ENCODE measurements at places on chromosomes 16 and 17.

GRCh38 chr16:54812229-54812628 lies 118.4 kb upstream of the IRX5 start:
- no peak for DNase-seq

- DNase-seq: no peak
These were observed 17.2 kb downstream of the RSL1D1 start for GRCh38 chr16:11833951-11834695.

GRCh38 chr16:87085441-87085840 lies 231.8 kb downstream of the C16orf95 start:
- no peak for DNase-seq

GRCh38 chr17:76132574-76133338 lies 8.3 kb downstream of the FOXJ1 start:
- no peak for DNase-seq

DNA sequence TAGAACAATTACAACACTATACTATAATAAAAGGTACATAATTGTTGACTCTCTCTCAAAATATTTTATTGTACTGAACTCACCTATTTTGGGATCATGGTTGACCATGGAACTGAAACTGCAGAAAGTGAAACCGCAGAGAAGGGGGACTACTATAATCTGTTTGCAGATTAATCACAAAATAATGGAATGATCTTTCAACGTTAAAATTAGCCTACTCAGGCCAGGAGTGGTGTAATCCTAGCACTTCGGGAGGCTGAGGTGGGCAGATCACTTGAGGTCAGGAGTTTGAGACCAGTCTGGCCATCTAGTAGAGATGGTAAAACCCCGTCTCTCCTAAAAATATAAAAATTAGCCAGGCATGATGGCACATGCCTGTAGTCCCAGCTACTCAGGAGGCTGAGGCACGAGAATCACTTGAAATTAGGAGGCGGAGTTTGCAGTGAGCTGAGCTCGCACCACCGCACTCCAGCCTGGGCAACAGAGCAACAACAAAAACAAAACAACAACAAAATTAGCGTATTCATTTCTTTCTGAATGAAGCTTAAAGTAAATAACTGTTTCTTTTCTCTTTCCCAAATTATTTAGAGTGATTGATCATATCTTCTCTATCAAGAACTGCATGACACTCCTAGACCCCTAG lies 45.6 kb downstream of the IKZF3 start:
- DNase-seq: peak; percentile 68

GRCh38 chr16:87534030-87534653 lies 41.3 kb upstream of the ZCCHC14 start:
- no peak for DNase-seq

- DNase-seq: peak; percentile 88
These were observed at the start of gene IL32 for GRCh38 chr16:3065069-3065741. IL32 (plus strand) TSS chr16:3065640; CDS start chr16:3065812, 172 bp downstream.

- no peak for DNase-seq
These were observed 82.8 kb downstream of the PLCG2 start for GRCh38 chr16:81861915-81862314.

DNA sequence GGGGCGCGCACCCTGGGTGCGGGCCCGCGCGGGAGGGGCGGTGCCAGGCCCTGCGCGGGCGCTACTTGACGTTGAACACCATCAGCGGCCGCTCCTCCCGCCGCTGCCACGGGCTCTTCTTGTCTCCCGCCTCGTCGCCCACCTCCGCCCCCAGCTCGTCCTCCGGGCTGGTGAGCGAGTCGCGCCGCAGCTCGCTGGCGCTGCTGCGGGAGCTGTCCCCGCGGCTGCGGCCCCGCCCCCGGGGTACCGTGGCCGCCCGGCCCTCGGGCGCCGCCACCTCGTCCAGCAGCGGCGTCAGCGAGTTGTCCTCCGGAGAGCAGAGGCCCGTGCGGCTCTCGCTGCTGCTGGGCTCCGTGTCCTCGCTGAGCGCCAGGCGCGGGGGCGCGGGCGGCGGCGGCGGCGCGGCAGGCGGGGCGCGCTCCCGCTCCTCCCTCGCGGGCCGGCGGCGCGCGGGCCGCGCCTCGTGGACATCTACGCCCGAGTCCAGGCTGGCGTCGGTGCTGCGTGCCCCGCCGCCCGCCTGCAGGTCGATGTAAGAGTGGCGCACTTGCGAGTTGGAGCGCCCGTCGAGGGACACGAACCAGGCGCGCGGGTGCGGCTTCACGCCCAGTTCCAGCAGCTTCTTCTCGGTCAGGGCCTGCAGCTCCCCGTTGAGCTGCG lies 8.7 kb downstream of the GRN start:
- peak; percentile 30 for DNase-seq

- DNase-seq: no peak
These were observed 8.3 kb upstream of the LPCAT2 start for GRCh38 chr16:55500530-55501011.

GRCh38 chr16:3645504-3646347 lies 8.8 kb upstream of the DNASE1 start:
- DNase-seq: no peak

- DNase-seq: no peak
These were observed 15.9 kb downstream of the PEMT start for GRCh38 chr17:17575360-17576251.

GRCh38 chr16:53501216-53501859 lies 1.7 kb downstream of the AKTIP start:
- DNase-seq: no peak

GRCh38 chr17:44518032-44518431 lies 14.8 kb upstream of the GPATCH8 start:
- no peak for DNase-seq

DNA sequence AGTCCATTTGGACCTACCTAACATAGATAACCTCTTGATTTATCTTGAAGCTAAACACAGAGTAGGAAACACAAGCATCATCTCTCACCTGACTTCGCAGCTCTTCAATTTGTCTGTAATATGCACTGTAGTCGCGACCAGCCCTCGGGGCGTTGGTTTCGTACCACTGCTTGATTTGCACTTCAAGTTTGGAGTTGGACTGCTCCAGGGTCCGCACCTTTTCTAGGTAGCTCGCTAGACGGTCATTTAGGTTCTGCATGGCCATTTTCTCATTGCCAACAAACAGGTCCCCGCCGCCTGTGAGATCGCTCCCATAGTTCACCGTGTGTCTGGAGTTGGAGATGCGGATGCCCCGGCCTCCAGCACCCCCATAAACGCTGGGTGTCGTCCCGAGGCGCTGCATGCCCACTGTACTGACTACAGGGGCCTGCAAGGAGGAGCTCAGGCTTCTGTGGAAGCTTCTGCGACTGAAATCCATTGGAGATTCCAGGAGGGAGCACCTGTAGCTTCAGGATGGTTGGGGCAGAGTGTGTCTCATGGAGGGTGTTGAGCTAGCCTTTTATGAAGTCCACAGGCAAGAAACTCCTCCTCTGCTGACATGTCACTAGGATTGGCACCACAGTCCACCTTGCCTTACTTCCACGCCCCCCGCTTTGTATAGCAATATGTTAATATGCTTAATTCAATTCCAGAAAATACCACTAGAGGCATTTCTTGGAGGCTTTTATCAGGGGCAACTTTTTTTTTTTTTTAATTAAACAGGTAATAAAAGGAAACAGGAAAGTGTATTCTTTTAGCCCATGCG lies at the start of gene KRT20:
TSS of gene KRT20 (minus strand) at position 535 of the 805 bp plus-strand sequence. CDS start at position 478, 57 bp downstream.
- no peak for DNase-seq

DNA sequence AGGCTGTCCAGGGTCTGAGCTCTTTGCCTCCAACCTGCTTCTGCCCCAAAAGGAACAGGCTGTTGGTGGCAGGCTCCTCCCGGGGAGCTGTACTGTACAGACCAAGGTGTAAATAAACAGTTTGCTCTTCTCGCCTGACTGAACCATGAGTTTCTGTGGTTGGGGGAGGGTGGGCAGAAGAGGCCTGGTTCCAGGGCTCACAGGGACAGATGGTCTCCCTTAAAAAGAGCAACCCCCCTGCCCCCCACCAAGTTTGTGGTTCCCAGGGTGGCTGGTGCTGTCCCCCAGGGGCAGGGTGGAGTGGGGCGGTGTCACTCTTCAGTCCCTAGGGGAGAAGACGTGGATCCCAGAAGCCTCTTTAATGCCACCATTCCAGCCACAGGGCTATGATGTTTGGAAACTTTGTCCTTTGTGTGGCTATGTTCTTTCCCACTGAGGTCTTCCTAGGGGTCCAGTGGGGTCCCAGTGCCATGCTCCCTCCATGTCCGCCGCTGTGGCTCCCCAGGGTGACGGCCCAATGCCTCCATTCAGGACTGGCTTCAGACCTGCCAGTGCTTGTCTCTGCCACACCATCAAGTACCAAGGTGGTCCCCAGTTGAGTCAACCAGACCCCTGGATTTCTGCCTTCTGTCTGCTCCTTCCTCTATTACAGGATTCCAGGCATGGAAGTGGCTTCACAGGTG lies 146.7 kb downstream of the RAB11FIP4 start:
- no peak for DNase-seq

DNA sequence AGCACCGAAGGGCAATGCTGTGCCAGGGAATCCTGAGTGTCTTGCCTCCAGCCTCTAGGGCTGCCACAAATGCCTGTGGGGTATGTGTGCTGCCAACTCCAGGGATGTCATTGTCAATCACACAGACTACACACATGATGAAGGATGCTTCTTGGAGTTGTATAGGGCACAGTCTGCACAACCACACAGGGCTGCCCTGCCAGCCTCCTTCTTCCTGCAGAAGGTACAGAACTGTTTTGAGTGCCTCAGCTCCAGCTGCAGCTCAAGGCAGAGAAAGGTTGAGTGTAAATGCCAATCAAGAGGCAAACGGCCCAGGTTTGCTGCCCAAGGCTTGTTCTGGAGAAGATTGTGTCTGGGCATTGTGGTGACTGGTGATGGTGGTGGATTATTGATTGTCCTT lies 15.6 kb downstream of the SCNN1B start:
- no peak for DNase-seq

DNA sequence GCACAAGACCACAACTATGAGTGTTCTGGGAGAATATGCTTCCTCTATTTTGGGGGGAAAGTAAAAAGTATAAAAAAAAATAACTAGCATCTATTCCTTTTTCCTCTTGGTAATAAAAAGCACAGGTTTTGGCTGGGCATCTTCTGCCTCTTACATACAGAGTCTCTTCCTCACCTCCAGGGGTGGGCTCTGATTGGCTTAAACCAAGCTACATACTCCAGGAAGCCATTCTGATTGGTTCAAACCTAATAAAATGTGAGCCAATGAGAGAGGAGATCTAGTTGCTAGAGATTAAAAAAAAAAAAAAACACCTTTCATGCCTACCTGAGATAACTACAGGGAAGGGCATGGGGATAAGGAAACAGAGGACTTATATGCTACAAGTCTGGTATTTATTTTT lies 365.9 kb upstream of the ERCC4 start:
- no peak for DNase-seq

DNA sequence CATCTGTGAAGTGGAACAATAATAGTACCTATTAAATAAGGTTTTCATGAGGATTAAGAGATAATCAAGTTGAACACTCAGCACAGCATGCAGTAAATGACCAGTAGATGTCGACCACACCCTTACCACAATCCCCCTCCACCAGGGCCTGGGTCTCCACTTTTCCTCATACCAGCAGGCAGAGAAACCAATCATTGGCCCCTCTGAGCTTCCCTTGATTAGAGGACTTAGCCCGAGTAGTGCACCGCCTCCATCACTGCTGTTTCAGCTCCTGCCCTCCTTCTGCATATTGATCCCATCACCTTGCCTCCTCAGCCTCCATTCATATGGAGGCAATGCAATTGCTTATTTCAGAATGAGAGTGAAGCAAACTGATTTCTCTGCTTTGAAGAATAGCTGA lies 96.5 kb upstream of the CDH11 start:
- DNase-seq: no peak

DNA sequence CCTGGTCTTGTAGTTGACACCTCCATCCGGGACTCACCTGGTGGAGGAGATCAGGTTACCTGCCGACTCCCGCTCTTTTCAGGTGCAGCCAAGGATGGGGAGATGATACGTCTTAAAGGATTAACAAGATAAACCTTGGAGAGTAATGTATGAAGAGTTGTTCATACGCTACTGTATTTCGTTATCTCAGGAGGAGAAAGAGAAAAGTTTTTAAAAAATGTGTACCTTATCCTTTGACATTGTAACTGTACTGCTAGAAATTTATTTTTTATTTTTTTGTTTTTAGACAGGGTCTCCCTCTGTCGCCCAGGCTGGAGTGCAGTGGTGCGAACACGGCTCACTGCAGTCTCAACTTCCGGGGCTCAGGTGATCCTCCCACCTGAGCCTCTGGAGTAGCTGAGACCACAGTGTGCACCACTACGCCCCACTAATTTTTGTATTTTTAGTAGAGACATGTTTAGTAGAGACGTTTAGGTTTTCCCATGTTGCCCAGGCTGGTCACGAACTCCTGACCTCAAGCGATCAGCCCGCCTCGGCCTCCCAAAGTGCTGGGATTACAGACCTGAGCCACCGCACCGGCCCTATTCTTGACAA lies 764 bp upstream of the SMURF2 start:
- DNase-seq: no peak

DNA sequence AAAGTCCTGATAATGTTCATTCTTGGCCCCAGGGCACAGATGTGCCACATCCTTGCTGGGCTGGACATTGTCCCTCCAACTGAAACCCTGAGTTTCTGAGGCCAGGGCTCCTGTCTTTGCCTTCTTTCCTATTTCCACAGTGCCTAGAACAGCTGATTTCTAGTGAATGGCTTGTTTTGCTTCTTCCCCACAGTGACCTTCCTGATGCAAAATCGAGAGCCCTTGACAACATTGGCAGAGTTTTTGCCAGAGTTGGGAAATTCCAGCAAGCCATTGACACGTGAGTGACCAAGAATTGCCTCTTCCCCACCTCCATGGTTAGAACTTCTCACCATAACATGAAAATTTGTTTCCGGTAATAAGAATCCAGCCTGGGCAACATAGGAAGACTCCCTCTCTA lies 14.5 kb downstream of the ODAD4 start:
- no peak for DNase-seq

Data from CD4-positive, alpha-beta T cell treated with Interleukin-21 for 1 hour (primary cell).